Ovary (tissue), 10 donors: ENCODE measurements at places on chromosomes 6 and 20.

GRCh38 chr6:131979515-131980337, 28.6 kb upstream of the CCN2 start:
- H3K27me3 ChIP-seq: no peaks in the 10 kb centered on the region
- H3K27ac ChIP-seq: no peak overlapping the region
- H3K4me1 ChIP-seq: peaks cover 13% of the 10 kb centered on the region
- no peak overlapping the region for H3K4me3 ChIP-seq
- H3K36me3 ChIP-seq: no peaks in the 10 kb centered on the region

DNA sequence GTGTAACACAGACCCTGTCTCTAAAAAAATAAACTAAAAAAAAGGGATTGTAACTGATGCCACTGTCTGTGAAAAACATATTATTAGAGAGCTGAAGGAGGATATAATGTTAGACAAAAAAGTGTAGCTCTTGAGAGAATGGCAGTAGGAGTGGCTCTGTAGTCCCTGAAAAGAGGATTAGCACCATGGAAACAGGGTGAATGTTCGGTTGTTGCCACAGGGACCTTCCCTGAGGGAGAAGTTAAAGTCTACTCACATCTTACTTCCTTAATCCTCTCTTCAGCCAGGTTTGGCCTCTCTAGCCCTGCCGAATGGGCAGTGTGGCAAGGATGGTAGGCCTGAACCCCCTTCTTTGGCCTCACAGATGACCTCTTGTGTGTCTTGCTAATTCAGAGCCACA, 12.1 kb downstream of the SCAND1 start:
- H3K4me1 ChIP-seq: no peaks in the 10 kb centered on the region
- no peak overlapping the region for H3K4me3 ChIP-seq
- no peaks in the 10 kb centered on the region for H3K27me3 ChIP-seq
- H3K36me3 ChIP-seq: no peaks in the 10 kb centered on the region

DNA sequence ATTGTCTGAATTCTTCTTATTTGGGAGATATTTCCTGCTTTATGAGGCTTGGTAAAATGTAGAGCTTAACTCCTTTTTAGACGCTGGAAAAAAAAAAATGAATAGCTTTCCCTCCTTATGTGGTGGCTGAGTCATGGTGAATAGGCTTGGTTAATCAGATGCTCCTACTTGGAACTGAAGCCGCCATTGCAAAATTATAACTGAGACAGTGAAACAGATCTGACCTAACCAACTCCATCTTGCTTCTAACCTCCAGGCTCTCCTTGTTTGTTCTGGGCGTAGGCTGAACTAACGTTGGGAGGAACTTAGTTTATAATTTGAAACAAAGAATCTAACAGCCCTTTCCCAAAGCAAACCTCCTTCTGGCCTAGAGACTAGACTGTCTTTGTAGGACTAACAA, 43.2 kb upstream of the PLCB4 start:
- no peak overlapping the region for H3K27ac ChIP-seq
- DNase-seq: no peak
- H3K4me1 ChIP-seq: no peaks in the 10 kb centered on the region
- H3K36me3 ChIP-seq: no peaks in the 10 kb centered on the region
- H3K27me3 ChIP-seq: no peaks in the 10 kb centered on the region

- no peaks in the 10 kb centered on the region for H3K27me3 ChIP-seq
- no peaks in the 10 kb centered on the region for H3K36me3 ChIP-seq
- H3K4me3 ChIP-seq: no peak overlapping the region
- no peaks in the 10 kb centered on the region for H3K4me1 ChIP-seq
These were observed 118.2 kb upstream of the LRFN2 start for GRCh38 chr6:40705354-40705753.

DNA sequence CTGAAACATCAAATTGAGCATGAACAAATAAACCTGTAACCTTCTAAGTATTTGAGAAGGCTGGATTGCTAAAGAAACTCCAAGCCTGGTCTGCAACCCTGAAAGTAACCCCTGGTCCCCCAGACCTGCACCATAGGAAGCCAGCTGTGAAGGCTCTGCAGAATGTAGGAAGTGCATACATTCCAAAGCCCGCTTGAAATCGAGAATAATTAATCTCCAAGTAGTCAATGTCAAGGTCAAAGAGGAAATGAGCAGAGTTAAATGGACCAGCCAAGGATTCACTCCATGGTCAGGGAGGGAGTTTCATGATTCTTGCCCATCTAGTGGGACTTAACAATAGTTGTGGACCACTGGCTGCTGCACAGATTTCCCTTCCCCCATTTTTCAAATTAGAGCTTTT, 107.6 kb upstream of the RNF24 start:
- H3K36me3 ChIP-seq: no peaks in the 10 kb centered on the region
- DNase-seq: no peak
- H3K4me1 ChIP-seq: no peaks in the 10 kb centered on the region
- H3K27ac ChIP-seq: no peak overlapping the region

DNA sequence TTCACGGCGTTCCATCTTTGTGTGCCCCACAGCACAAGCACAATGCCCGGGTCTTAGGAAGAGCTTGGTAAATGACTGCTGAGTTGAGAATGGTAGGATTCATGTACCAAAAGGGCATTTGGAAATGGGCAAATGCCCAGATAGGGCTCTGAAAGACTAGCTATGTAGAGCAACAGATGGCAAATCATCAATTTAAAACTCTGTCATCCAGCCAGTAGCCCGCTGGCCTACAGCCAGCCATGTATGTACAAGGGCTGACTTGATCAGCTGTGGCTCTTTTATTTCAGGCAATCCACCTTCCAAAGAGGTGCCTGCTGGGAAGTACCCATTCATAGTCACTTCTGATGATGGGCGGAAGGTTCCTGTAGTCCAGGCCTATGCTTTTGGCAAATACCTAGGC, 35.1 kb downstream of the NT5E start:
- H3K4me1 ChIP-seq: peaks cover 2% of the 10 kb centered on the region
- no peak overlapping the region for H3K4me3 ChIP-seq
- no peaks in the 10 kb centered on the region for H3K36me3 ChIP-seq
- no peak for DNase-seq
- no peaks in the 10 kb centered on the region for H3K27me3 ChIP-seq

GRCh38 chr20:47931443-47931842, 146.2 kb upstream of the SULF2 start:
- H3K4me3 ChIP-seq: no peak overlapping the region
- H3K27me3 ChIP-seq: no peaks in the 10 kb centered on the region
- H3K36me3 ChIP-seq: no peaks in the 10 kb centered on the region
- no peaks in the 10 kb centered on the region for H3K4me1 ChIP-seq

GRCh38 chr6:150535151-150535804, 64.4 kb upstream of the PLEKHG1 start:
- no peak for DNase-seq
- H3K36me3 ChIP-seq: no peaks in the 10 kb centered on the region
- H3K4me3 ChIP-seq: no peak overlapping the region

DNA sequence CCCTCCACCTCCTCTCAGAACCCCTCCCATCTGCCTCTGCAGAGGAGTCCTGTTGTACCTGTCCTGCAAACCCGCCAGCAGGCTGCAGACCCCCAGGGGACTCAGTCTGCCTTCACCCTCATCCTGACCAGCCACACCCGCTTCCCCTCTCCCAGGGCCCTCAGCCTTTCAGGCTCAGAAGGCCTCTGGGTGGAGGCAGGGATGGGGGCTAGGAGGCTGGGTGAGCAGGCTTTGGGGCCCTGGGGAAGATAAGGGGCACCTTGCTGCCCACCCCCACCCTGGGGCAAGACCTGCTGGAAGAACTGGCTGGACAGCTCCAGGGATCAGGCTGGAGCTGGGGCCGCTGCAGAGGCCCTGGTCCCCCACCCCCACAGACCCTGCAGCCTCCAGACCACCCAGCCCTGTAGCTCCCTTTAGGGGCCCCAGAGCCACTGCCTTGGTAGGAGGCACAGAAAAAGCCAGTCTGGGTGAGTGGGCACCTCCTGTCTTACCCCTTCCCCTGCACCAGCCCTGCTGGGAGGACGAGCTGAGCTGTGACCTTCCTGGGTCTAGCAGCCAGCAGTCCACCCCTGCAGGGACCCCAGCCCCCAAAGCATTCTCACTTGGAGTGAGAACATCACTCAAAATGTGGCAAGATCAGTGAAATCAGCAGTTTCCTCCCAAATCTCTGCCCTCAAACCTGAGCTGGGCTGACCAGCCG, 5.2 kb downstream of the TEAD3 start:
- peak; percentile 65 for DNase-seq
- H3K4me3 ChIP-seq: peak overlapping the region; percentile 10
- peak overlapping the region; percentile 98 for H3K27ac ChIP-seq
- H3K36me3 ChIP-seq: no peaks in the 10 kb centered on the region
- peaks cover 44% of the 10 kb centered on the region for H3K4me1 ChIP-seq

DNA sequence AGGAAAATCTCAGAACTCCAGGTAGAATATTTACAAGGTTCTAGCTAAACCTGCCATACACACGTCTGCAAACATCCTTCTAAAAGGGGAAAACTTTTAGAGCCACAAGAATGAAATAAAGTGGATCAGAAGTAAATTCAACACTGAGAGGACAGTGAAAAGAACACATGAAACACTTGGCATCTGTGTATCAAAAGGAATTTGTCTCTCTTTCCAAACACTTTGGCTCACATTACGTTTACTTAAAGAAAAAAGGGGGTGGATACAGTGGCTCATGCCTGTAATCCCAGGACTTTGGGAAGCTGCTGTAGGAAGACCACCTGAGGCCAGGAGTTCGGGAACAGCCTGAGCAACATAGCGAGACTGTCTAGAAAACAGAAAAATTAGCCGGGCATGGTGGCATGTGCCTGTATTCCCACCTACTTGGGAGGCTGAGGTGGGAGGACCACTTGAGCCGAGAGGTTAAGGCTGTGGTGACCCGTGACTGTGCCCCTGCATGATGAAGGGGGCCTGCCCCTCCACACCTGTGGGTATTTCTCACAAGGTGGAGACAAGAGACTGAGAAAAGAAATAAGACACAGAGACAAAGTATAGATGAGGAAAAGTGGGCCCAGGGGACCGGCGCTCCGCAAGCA, 35.4 kb downstream of the NINL start:
- H3K4me1 ChIP-seq: peaks cover 24% of the 10 kb centered on the region
- no peak for DNase-seq
- no peak overlapping the region for H3K4me3 ChIP-seq
- no peaks in the 10 kb centered on the region for H3K36me3 ChIP-seq
- H3K27ac ChIP-seq: no peak overlapping the region
- no peaks in the 10 kb centered on the region for H3K27me3 ChIP-seq

DNA sequence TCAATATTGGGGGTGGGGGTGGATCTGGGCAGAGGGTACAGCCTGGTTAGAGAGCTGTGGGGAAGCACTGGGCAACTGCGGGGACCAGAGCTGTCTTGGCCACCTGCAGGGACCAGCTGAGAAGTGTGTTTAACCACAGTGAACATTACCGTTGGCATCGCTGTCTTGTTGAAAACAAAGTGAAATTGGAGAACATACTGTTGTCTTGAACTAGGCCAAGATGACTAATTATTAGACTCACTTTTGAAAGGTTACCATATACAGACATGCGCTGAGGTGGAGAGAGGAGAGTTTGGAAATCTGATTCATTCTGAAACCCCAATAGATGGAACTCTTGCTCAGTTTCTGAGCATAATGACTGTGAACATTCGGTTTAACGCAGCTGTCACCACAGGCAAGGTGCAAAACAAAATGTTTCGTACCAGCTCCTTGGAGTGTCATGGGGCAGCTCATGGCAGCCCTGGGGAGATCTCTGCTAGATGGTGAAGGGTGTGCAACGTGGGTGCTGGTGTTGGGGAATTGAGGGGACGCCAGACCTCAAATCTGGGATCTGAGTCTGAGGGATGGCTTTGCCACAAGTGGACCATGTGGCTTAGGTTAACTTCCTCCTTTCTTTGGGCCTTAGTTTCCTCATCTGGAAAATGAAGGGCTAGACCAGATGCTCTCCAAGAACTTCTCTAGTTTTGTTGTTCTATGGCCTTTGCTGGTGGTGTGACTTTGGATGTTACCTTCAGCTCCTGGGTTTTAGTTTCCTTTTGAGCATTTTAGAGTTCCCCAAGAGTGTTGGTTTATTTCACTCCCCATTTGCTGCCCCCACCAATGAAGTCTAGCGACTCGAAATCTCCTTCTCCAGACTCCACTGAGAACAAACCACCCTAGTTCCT, 24.6 kb upstream of the GTSF1L start:
- H3K36me3 ChIP-seq: no peaks in the 10 kb centered on the region
- H3K27me3 ChIP-seq: no peaks in the 10 kb centered on the region
- no peaks in the 10 kb centered on the region for H3K4me1 ChIP-seq
- H3K4me3 ChIP-seq: no peak overlapping the region
- DNase-seq: no peak

GRCh38 chr20:25344634-25345033, 46.0 kb downstream of the ABHD12 start:
- no peak overlapping the region for H3K27ac ChIP-seq
- no peak for DNase-seq
- no peaks in the 10 kb centered on the region for H3K36me3 ChIP-seq
- no peaks in the 10 kb centered on the region for H3K4me1 ChIP-seq
- H3K4me3 ChIP-seq: no peak overlapping the region
- H3K27me3 ChIP-seq: no peaks in the 10 kb centered on the region

DNA sequence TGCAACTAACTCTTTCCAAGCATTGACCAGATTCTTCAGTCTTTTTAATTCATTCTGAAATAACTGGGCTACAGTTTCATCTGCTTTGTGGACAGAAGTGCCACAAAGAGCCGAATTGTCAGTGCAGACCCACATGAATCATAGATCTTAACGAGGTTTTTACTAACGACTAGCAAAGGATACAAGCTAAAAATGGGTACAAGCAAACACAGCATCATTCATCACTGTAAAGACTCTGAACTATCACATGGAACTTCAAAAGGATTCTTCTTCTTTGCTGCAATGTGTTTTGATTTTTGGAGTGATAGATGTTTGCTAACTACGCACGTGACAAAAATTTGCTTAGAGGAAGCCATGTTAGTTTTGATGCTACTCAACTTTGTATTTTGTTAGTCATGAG, 227.1 kb downstream of the ESR1 start:
- no peak overlapping the region for H3K4me3 ChIP-seq
- DNase-seq: no peak
- no peaks in the 10 kb centered on the region for H3K4me1 ChIP-seq
- H3K36me3 ChIP-seq: no peaks in the 10 kb centered on the region
- no peak overlapping the region for H3K27ac ChIP-seq
- H3K27me3 ChIP-seq: no peaks in the 10 kb centered on the region

GRCh38 chr6:143839196-143839595, 3.9 kb upstream of the LTV1 start:
- peaks cover 1% of the 10 kb centered on the region for H3K4me1 ChIP-seq
- no peak overlapping the region for H3K27ac ChIP-seq
- no peaks in the 10 kb centered on the region for H3K27me3 ChIP-seq
- DNase-seq: no peak
- H3K36me3 ChIP-seq: no peaks in the 10 kb centered on the region
- H3K4me3 ChIP-seq: no peak overlapping the region

- no peak for DNase-seq
- H3K27ac ChIP-seq: no peak within 1 kb of the TSS
- peaks cover 15% of the 10 kb centered on the region for H3K27me3 ChIP-seq
- H3K4me1 ChIP-seq: peaks cover 18% of the 10 kb centered on the region
- no peak within 1 kb of the TSS for H3K4me3 ChIP-seq
These were observed at the start of gene TFAP2A for GRCh38 chr6:10414756-10415616. Gene TFAP2A (minus strand): TSS chr6:10415074. CDS start chr6:10414991, 83 bp downstream.

GRCh38 chr6:19279273-19279684, 557.9 kb upstream of the ID4 start:
- no peak overlapping the region for H3K27ac ChIP-seq
- H3K4me1 ChIP-seq: no peaks in the 10 kb centered on the region
- H3K4me3 ChIP-seq: no peak overlapping the region

GRCh38 chr20:20277894-20278335, 90.0 kb upstream of the INSM1 start:
- no peaks in the 10 kb centered on the region for H3K4me1 ChIP-seq
- no peak overlapping the region for H3K4me3 ChIP-seq
- H3K36me3 ChIP-seq: no peaks in the 10 kb centered on the region
- no peak for DNase-seq

- no peaks in the 10 kb centered on the region for H3K36me3 ChIP-seq
- peaks cover 10% of the 10 kb centered on the region for H3K4me1 ChIP-seq
- peak overlapping the region; percentile 64 for H3K4me3 ChIP-seq
- DNase-seq: peak; percentile 57
These were observed 2.2 kb downstream of the HSPA1B start for GRCh38 chr6:31829633-31830283.
